IPS DF 6.9 (cell line): ENCODE measurements at places on chromosomes 2 and 18.

GRCh38 chr2:86632672-86633071 lies 9.0 kb upstream of the RNF103 start:
- no peak for DNase-seq

- DNase-seq: no peak
Measured at GRCh38 chr2:110994250-110994961, 126.3 kb upstream of the BCL2L11 start.

- no peak for DNase-seq
Measured at GRCh38 chr2:184654945-184655344, 56.6 kb downstream of the ZNF804A start.

DNA sequence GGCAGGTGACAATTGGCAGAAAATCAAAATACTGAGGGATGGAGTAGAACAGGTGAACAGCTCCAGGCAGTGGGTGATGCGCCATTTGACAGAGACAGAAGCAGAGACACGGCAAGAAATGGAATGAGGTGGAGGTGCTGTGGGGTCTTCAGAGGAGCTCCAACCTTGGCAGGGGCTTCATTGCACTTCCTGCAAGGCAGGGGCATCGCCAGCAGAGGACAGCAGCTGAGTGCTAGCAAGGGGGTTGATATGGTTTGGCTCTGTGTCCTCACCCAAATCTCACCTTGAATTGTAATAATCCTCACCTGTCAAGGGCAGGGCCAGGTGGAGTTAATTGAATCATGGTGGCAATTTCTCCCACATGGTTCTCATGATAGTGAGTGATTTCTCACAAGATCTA lies 42.8 kb downstream of the CCDC68 start:
- no peak for DNase-seq

- DNase-seq: no peak
Measured at GRCh38 chr18:63895190-63895589, 7.7 kb downstream of the SERPINB2 start.

GRCh38 chr2:240343548-240343947 lies 91.9 kb upstream of the GPC1 start:
- DNase-seq: no peak

DNA sequence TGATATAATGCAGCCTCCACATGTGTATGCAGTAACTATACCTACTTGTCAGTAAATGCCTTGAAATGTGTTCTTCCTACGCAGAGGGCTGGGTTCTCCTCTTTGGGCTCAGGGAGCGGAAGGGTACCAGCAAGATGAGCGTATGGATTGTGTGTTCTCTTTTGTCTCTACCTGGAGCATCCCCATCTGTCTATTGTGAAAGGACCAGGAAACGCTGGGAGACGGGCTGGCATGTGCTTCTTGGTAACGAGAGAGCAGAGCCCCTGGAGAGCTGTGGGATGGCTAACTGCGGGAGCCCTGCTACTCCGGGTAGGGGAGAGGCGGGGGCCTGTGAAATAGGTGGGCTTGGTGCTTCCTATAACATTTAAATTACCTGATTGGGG lies 80.9 kb downstream of the BCL2 start:
- no peak for DNase-seq

DNA sequence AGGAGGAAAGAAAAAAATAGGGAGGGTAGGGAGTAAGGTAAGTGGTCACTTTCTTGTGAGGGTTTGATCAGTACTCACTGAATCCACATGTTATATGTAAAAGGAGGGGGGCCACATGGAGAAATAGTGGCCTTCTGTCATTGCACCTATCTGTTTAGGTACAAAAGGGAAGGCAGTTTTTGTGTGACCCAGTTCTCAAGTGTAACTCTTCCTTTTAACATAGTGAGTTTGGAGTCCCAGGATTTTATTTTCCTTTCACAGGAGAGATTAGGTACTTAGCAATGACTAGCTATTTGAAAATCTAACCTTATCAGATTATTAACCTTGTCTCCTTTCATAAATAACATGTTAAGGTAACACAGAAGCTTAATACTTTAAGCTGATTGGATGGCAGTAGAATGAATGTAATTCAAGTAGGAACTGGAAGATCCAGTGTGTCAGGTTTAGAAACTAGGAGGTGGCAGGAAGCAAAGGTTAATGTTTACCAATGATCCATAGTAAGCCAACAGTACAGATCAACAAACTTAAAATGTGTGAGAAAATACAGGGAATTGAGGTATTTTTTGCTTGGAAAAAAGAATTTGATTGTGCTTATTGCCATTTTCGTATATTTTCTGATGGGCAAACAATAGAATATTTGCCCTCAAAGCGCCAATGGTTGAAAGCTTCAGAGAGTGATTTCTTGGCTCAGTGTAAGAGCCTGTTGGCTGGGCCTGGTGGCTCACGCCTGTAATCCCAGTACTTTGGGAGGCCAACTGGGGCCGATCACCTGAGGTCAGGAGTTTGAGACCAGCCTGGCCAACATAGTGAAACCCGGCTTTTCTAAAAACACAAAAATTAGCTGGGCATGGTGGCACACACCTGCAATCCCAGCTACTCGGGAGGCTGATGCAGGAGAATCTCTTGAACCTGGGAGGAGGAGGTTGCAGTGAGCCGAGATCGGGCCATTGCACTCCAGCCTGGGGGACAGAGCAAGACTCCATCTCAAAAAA lies 11.3 kb downstream of the HNMT start:
- no peak for DNase-seq

GRCh38 chr18:32201948-32202672 lies 12.3 kb downstream of the MEP1B start:
- DNase-seq: no peak

DNA sequence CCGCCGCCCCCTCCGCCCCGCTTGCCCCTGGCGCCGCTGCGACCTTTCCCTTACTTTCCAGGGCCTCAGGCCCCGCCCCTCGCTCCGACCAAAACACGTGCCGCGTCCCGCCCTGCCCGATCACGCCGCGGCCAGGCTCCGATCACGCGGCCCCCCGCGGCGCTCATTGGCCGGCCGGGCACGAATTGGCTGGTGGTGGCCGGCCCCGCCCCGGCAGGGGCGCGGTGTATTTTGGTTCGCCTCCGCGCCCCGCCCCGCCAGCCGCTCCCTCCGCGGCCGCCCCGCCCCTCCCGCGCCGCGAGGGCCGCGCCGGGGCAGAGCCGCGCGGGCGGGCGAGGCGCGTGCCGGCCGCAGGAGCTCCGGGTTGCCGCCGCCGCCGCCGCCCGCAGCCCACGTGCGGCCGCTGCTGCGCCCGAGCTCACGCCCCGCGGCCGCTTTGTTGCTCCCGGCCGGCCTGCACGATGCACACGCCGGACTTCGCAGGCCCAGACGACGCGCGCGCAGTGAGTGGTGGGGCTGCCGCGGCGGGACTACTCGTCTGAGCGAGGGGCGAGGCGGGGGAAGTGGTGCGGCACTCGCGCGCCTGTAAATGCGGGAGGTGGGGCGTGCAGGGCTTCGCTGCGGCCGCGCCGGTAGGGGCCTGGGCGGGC lies at the start of gene KLF11:
KLF11 (plus strand) TSS at position 295 of the 650 bp plus-strand sequence; CDS start at position 462, 167 bp downstream.
- no peak for DNase-seq

- peak; percentile 13 for DNase-seq
Measured at GRCh38 chr2:223760838-223761502, 76.4 kb downstream of the AP1S3 start.

- DNase-seq: no peak
Measured at GRCh38 chr18:26386002-26386401, 159.8 kb downstream of the TAF4B start.

- DNase-seq: no peak
Measured at GRCh38 chr2:170509452-170510193, 205.5 kb upstream of the SP5 start.

DNA sequence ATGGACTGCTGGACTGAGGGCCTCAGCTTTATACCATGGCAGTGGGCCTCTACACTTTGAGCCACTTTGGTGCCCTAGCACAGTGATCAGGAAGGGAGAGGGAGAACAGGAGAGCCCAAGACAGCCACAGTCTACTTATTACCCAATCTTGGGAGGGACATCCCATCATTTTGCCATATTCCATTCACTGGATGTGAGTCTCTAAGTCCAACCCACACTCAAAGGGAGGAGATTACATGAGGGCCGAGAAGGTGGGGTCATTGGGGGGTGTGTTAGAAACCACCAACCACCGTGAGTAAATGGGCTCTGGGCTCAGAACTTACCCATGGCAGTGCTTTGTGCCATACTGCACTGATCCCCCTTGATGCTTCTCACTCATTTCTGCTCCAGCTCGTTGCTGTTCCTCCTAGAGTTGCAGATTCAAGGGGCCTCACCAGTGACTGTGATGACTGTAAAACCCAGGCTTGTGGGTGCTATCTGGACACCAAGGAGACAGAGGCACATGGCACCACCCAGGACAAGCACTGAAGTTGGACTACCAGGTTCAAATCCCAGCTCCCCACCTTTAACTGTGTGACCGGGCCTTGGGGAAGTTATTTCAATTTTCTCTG lies 97.6 kb upstream of the RAB6C start:
- no peak for DNase-seq

DNA sequence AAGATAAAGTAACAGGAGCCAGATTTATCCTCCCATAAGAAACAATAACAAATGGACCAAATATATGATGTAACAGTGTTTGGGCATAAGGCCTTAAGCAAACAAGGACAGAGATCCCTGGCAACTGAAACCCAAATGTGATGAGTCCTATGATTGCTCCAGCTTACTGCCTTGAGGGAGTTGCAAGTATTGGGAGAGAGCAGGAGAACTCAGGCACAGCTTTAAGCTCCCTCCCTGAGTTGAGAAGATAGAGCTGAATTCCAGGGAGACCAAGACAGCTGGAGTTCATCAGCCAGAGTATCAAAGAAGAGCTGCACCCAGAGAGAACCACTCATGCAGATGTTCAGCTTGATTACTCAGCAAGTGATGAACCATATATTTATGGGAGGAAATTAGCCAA lies 814.5 kb upstream of the RAB6C start:
- no peak for DNase-seq

- no peak for DNase-seq
Measured at GRCh38 chr2:234195516-234195915, 145.0 kb downstream of the SPP2 start.

- no peak for DNase-seq
Measured at GRCh38 chr18:77135339-77136075, 2.9 kb upstream of the MBP start.

DNA sequence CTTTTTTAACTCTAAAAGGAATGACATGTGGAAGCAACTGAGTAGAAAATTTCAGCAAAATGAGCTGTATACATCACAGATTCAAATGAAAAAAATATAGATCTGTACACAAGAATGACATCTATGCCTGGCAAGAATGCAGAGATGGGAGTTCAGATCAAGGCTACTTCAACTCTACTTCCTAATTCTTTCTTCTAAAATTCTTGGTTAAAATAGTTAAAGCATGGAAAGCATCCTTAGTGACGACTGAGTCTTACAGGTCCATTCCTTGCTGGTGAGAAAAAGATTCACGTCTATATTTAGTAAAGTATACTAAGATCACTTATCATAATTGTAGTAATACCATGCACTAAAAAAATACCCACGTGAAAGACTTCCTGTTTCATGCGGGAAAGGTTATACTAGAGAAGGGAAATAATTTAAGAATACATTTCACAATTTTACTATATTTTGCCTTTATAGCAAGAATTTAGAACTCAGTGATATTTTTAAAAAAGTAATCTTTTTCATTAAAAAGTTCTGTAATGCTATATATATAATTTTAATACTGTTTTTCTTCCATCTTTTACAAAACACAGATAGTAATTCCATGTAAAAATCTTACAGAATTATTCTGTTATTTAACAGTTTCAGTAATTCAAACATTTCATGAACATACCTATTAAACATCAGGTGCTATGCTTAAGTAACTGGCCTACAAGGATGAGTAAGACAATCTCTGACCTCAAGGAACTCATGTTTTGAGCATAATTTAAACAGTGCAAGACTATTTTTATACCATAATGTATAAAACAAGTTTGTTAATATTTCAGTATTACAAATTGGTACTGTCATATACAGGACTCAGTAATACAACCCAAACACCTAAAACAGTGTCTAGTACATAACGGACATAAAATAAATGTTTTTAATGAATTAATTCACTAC lies 159.6 kb downstream of the BAZ2B start:
- no peak for DNase-seq

- no peak for DNase-seq
Measured at GRCh38 chr2:102480285-102481195, 7.5 kb downstream of the SLC9A4 start.

DNA sequence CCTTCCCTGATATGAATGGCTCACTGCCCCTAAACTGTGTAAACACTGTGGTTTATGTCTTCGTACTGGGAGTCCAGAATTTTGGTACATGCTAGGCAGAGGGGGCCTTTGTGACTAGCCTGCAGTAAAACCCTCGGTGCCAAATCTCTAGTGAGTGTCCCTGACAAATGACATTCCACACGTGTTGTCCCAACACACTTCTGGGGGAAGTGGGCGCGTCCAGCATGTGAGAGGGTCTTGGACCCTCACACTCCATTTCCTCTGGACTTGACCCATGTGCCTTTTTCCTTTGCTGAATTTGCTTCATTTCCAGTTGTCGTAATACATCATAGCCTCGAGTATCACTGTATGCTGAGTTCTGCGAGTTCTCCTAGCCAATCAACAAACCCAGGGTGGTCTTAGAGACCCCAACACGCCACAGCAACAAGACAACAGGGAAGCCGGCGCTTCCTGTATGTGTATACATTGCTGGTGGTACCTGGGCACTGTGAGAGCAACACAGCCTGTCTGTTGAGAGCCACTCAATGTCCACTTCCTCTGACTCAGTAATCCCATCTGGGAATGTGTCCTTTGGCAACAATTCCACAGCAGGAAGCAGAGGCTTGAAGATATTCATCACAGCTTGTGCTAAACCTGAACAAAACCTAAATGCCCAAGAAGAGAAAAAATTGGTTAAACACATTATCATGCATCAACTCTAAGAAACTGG lies 26.9 kb upstream of the SLC66A3 start:
- DNase-seq: no peak

GRCh38 chr2:54429811-54430551 lies 26.1 kb upstream of the SPTBN1 start:
- DNase-seq: no peak

DNA sequence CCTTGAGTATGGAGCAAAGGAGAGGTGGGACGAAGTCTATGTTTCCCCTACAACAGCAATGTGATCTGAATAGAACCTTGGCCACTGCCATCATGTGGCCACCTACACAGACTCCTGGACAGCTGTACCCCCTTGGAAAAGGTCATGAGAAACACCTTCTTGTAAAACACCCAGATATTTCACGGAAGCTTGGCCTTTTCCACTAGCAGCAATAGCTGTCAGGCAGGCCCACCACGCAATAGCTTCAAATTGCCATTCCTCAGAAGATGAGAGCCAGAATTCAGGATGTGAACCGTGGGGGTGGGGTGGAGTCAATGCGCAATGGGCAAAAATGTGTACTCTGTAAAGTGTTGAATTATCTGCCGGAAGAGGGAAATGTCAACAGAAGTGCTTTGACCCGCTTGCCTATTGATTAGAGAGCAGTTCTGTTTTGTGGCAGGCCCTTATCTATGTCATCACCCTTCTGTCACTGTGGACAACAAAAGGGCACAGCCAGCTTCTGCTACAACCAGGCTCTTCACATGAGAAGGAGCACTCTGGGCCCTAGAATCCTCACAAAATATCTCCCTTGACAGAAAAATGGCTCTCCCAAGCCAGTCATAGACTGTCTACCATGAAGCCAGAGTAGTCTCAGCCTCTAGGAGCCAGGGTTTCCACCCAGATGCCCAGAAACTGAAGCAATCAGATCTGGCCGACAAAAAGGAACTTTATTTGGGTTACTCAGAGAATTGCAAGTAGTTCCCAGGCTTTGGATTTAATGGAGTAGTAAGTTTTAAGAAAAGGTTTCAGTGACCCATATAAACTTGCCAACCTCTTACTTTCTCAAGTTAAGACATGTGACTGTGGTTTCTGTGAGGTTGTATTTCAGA lies 9.5 kb downstream of the INPP1 start:
- no peak for DNase-seq
